ENCODE measurements at places on chromosomes 6 and 20.
A peak's percentile ranks its signal among the peaks of the same experiment; 100 is the strongest.

GRCh38 chr20:37504404-37505096 is 16.5 kb upstream of the NNAT start:
- DNase-seq = no peak

- no peak for DNase-seq
Observed at GRCh38 chr6:132003516-132004178, 52.5 kb upstream of the CCN2 start.

- no peak for DNase-seq
Observed at GRCh38 chr6:5398530-5398929, 137.2 kb downstream of the FARS2 start.

- no peak for DNase-seq
Observed at GRCh38 chr20:20755674-20756319, 43.4 kb upstream of the RALGAPA2 start.

GRCh38 chr20:41003143-41003935 is 25.3 kb upstream of the TOP1 start:
- DNase-seq = no peak

DNA sequence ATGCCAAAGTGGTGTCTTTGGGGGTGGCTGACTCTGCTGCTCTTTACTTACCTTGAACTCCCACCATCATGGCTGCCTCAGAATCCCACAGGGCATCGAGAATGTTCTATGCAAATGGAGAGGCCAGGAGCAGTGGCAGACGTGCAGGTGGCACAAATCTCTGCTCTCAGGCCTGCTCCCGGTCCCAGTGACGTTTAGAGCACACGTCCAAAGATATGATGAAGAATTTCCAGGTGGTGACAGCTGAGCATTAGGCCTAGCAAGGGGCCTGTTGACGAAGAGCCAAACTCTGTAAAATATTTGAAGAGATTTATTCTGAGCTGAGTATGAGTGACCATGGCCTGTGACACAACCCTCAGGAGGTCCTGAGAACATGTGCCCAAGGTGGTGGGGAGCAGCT is 19.0 kb upstream of the UNC93A start:
- no peak for DNase-seq

DNA sequence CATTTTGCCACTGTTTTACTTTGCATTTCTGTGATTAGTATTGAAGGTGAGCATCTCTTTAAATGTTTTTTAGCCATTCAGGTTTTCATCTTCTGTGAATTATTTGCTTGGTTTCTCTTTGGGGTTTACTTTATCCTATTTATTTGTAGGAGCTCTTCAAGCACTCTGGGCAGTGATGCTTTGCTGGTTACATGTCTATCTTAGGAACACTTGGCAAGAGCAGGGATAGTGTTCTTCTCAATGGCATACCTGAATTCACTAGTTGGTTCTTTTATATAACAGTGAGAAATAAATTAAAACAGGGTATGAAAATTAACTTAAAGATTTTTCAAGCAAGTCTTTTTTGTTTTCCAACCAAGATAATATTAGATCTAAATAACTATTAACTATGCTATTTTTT is 119.7 kb upstream of the BACH2 start:
- DNase-seq = no peak

GRCh38 chr20:46349742-46350056 is 41.4 kb upstream of the CDH22 start:
- DNase-seq = peak; percentile 23

- no peak for DNase-seq
Observed at GRCh38 chr6:410555-411395, 19.2 kb downstream of the IRF4 start.

- DNase-seq = no peak
Observed at GRCh38 chr6:36875250-36875633, 639 bp upstream of the PPIL1 start.

- DNase-seq = no peak
Observed at GRCh38 chr20:15011631-15012030, 674.2 kb upstream of the FLRT3 start.

DNA sequence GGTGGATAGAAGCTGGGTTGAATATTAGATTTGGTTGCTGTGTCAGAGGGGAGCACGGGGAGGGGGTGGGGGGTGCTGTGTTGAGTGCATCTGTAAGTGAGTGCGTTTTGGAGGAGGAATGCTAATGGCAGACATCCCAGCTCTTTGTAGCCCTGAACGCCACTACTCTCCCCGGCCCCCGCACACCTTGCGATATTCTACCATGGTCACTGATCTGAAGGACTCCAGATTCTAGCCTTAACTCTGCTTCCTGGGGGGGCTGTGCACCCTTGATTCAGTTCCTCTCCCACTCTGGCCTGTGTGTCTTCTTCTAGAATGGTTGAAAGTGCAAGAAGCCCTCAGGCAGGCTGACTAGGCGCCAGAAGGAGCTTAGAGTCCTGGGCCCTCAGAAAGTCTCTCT is 7.1 kb downstream of the GLP1R start:
- DNase-seq = no peak

DNA sequence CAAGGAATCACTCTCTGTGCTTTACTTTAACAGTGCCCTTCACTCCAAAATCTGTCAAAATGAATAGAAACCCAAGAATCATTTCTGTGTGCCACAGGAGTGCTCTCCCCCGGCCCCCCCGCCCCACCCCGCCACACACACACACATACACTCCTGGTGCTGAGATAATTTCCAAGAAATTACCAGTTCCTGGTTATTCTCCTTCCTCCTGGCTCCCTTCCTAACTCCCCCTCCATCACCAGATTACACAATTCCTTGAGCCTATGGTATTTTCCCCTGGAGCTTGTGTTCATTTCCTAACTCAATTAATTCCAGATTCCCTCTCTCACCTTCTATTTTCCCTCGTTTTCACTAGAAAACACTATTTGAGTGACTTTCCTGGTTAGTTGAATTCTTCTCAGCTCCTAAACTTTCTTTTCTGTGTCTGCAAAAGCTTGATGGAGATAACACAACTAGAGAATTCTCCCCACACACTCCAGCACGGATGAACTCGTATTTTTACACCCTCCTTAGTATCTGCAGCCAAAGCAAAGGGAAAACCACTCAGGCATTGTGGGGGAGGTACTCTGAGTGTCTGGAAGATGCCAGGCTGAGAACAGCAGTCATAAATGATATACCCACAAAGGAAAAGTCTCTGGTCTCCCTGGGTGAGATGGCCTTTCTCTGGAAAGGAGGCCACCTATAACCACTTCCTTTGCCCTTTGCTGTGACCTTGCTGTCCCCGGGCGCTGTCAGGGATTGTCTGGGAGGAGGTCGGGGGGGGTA is 1.9 kb upstream of the SLC24A3 start:
- DNase-seq = no peak

DNA sequence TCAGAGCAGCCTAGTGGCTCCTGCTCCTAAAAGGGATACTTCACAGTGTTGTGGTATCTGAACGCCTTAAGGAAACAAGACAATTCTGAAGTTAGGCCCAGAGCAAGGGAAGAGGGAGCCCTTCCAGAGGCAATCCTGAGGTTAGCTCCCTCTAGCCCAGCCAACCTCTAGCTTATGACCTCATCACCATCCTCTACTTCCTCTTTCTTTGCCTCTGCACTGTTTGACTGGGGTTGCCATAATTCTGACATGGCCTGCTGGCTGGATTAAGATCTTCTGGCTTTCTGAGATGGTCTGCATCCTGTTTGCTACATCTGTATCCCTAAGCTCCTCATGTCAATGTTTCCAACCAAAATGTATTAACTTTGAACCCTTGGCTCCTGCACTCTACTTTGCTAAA is 23.3 kb upstream of the BMP2 start:
- DNase-seq = no peak

GRCh38 chr6:18047406-18047805 is 60.0 kb upstream of the KIF13A start:
- no peak for DNase-seq

DNA sequence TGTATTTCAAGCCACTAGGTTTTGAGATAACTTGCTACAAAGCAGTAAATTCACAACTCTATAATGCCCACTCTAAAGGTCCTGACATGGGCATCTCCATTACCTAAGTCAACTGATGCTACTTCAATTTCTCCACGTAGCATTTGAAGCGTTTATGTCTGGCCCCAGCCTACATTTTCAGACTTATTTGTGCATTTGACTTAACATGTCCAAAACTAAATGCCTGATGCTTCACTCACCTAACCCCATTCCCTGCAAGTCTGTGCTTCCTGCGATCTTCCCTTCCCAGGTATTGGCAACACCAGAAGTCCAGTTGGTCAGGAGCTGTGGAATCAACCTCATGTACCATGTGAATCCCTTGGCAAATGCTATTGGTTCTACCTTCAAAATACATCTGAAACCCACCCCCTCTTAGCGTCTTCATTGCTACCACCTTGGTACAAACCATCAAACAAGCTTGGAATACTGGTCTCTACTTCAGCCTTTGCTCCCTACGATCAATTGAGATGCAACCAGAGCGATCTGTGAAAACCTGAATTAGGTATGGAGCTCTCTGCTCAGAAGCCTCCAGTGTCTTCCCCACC is 12.8 kb upstream of the ZNFX1 start:
- DNase-seq = no peak

DNA sequence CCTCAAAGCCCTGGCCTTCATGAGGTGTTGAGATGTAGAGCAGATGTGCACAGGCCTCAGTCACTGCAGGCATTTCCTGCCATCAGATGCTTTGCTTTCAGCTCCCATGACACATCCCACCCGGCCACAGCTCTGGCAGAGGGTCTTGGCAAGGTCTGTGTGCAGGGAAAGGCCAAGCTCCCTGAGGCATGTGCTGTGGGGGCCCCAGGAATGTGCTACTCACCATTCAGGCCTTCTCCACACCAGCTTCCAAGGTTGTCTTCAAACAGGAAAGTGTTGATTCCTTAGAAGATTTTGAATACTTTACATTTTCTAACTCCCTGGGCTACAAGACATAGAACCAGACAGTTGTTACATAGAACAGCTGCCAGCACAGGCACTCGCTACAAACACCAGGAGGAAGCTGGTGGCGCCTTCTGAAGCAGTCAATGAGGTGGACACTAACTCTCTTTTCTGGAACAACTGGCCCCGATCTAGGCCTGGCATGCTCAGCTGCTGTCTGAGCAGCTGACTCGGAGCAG is 27.8 kb downstream of the CASS4 start:
- no peak for DNase-seq

- no peak for DNase-seq
Observed at GRCh38 chr20:11445891-11446290, 471.8 kb upstream of the BTBD3 start.

- DNase-seq = no peak
Observed at GRCh38 chr6:108438918-108439317, 121.8 kb upstream of the FOXO3 start.

DNA sequence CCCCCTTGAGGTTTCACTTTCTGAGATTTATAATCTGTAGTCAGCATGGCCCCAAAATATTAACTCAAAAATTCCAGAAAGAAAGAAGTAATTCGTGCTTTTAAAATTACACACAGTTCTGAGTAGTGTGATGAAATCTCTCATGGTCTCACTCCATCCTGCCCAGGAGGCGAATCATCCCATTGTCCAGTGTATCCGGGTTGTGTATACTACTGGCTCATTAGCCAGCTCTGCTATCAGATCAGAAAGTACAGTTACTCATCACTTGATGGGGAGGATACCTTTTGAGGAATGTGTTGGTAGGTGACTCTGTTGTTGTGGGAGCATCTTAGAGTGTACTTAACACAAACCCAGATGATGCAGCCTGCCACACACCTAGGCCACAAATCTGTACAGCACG is 65.2 kb downstream of the CDC5L start:
- no peak for DNase-seq

GRCh38 chr6:13920552-13920951 is 4.2 kb upstream of the RNF182 start:
- DNase-seq = no peak

- no peak for DNase-seq
Observed at GRCh38 chr6:137589067-137589848, 95.1 kb upstream of the OLIG3 start.

DNA sequence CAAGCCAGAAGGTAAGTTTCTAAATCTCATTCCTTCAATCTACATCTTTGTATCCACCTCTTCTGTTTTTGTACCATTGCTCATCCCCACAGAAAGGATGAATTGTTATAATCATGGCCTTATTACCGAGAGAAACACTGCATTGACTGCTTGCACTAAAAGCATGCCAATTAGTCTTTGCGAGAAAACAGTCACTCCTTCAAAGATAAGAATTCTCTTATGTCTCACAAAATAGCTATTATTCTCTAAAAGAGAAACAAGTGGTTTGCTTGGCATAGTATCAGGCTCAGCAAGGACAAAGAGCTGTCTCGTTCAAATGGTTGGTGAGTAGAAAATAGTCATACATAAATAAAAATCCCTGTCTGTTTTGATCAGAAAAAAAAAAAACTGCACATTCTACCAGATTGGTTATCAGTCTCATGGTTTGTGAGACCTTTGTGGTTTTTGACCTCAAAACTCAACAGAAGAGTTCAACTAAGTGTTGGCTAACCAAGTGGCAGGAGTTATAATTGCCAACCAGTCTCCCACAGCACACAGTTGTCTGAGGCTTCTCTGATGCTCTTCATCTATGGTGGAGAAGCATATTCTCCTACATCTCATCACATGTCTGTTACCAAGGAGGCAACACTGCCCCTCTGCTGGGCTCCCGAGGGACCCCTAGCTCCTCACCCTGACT is 35.1 kb upstream of the ARMH2 start:
- DNase-seq = no peak

- DNase-seq = no peak
Observed at GRCh38 chr6:37134396-37135191, 35.4 kb upstream of the PIM1 start.

DNA sequence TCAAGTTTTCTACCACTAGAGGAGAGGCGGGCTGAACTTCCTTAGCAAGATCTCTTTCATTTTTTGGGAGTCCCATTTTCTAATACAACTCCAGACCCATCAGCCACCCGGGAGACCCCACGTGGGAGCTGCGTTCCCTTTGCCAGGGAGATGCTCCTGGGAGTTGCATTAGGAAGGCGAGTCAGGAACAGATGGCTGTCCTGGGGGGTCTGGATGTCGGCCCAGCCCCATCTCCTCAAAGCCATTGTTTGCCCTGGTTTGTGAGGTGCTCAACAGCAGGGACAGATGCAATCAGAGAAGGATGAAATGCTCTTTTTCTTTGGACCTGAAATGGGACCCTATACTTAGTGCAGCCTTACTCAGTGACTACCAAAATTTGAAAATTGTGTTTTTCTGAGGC is 39.4 kb downstream of the CARMIL1 start:
- DNase-seq = no peak

- no peak for DNase-seq
Observed at GRCh38 chr20:54133434-54134427, 40.1 kb downstream of the CYP24A1 start.
